Neuronal stem cell (in vitro differentiated cells): ENCODE measurements at places on chromosomes 4 and X.

- DNase-seq: no peak
These were observed 125.3 kb downstream of the COL4A6 start for GRCh38 chrX:108312957-108313356.

DNA sequence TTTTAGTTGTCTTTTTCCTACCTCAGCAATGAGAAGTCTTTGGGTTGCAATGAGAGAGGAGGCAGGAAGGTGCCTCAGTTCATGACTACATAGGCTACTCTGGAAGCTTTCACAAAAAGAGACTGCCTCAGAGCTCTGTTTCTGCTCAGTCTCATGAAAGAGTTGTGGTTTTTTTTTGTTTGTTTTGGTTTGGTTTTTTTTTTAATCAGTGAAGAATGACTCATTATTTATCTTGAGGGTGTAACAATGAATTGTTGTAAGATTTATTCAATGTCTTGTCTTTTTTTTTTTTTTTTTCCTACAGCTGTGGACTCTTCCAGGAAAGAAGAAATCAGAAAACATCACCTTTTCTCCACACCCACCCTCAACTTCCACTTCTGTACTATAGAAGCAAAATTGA, 67.5 kb upstream of the CXCL13 start:
- no peak for DNase-seq

GRCh38 chr4:181825564-181825963, 417.6 kb upstream of the TENM3 start:
- no peak for DNase-seq

GRCh38 chrX:68415316-68415715, 18.0 kb downstream of the OPHN1 start:
- DNase-seq: no peak

DNA sequence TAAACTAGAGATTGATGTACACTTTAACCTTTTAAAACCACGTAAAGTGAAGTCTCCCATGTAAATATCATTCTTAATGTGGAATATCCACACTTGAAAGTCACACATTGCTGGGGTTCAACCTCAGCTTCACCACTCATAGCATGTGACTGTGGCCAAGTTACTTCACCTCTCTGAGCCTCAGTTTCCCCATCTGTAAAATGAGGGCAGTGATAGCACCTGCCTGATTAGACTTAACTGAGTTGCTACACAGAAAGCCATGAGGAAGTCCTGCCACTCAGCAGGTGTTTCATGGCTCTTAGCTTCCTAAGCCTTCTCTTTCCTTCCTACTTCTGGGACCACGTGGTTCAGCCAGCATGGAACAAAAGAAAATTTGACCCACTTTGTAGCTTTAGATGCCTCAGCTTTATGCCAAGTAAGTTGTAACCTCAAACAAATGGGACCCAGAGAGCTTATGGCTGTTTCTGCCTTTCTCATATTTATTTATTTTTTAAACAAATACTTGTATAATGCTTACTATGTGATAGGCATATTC, 277.3 kb upstream of the KLF3 start:
- no peak for DNase-seq

- no peak for DNase-seq
These were observed 230.7 kb downstream of the AFAP1 start for GRCh38 chr4:7708981-7709380.

GRCh38 chr4:129561886-129562671, 466.1 kb downstream of the C4orf33 start:
- no peak for DNase-seq

DNA sequence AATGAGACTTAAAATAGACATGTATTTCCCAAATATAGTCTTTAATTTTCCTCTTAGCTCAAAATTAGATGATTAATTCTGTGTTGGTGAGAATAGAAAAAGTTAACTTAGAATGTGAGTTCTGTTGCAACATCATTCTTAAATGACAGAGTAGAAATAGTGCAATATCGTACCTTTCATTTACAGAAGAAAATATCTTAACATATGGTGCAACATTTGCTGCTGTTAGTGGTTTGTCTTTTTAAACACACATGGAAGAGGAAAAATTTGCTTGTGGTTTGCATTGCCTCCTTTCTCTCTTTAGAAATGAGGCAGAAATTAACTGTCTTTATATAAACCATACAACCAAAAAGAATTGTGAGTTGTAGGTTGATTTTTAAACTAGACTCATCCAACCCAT, 39.3 kb upstream of the FHDC1 start:
- no peak for DNase-seq

DNA sequence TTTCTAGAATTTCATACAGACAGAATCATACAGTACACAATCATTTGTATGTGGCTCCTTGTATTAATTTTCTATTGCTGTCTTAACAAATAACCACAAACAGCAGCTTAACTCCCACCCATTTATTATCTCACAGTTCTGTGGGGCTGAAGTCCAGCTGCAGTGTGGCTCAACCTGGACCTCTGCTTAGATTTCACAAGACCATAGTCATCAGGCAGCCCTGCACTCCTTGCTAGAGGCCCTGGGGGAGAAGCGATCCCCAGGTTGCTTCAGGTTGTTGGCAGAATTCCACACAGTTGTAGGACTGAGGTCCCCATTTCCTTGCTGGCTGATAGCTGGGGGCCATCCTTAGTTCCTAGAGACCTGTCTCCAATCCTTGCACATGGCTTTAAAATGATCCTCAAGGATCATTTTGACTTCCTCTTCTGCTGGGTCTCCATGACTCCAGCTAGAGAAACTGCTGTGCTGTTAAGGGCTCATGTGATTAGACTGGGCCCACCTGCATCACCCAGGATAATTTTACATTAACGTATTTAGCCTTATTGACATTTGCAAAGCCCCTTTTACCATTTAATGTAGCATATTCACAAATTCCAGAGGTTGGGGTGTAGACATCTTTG, 60.9 kb upstream of the SMAD1 start:
- DNase-seq: no peak

DNA sequence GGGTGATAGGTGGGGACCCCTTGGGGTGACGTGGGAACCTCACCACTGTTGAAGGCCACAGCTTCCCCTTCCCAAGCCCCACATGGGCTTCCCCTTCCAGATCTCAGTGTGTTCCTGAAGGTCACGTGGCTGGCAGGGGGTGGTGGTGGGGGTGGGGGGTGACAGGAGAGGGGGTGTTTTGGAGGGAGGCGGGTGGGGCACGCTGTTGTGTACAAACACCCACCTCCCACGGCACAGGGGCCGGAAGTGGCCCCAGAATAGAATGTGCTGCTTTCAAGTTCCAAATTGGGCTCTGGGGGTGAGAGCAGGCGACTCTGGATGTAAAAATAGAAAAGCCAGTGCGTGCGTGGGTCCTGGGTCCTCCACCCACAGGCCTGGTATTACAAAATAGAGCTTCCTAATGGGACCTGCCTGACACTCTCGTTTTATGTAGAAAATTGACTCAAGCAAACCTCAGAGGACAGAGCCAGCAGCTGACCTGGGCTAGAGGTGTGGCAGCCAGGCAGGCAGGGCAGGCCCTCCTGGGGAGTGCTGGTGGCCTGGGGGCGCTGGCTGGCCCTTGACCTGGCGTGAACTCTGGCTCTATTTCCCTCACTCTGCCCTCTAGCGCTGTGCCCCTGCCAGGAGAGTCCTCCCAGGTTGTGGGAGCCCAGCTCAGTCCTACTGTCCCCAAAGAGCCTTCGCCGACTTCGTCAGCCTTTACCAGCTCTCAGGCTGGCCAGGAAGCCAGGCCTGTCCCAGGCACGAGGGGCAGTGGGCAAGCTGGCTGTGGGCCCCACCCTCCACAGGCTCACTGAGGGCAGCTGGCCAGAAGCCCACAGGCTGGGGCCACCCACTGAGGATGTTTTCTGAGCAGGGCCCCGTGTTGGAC, 5.4 kb upstream of the SH3BP2 start:
- no peak for DNase-seq

DNA sequence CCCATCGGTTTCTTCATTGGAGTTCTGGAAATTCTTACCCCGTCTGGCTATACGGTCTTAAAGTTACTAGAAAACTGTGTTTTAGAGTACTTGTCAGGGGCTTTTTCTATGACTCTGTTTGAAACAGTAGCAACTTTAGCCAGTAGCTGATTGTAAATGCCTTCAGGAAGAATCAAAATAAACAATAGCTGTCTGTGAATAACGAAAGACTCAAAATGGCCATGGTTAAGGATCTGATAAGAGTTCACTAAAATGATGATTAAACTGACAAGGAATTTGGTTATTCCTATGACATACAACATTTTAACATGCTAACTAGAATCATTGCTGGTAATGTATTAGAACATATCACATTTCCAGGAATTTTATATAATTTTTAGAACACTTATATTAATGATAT, 191.0 kb downstream of the EVC2 start:
- no peak for DNase-seq

GRCh38 chr4:82614838-82615449, 53.2 kb upstream of the TMEM150C start:
- no peak for DNase-seq

- DNase-seq: no peak
These were observed 33.7 kb downstream of the ADAD1 start for GRCh38 chr4:122412547-122412946.
